ENCODE measurements at places on chromosomes 13 and 19. TPM values are rescaled to one million over a fixed set of nuclear protein-coding genes. Genes with fewer than 3 reads are reported as not detected.

Gene SIGLEC8
- total RNA-seq: not detected

GRCh38 chr13:76556627-76557026 lies 329.6 kb downstream of the KCTD12 start:
- H3K36me3 ChIP-seq: no peaks in the 10 kb centered on the region
- no peak overlapping the region for H3K27ac ChIP-seq
- no peak overlapping the region for H3K4me3 ChIP-seq
- no peaks in the 10 kb centered on the region for H3K27me3 ChIP-seq
- no peak for DNase-seq
- H3K4me1 ChIP-seq: no peaks in the 10 kb centered on the region

- no peaks in the 10 kb centered on the region for H3K4me1 ChIP-seq
- no peak for DNase-seq
- H3K27ac ChIP-seq: no peak overlapping the region
- no peak overlapping the region for H3K4me3 ChIP-seq
- no peaks in the 10 kb centered on the region for H3K36me3 ChIP-seq
Measured at GRCh38 chr19:30662211-30662861, 290.2 kb downstream of the ZNF536 start.

- H3K36me3 ChIP-seq: no peaks in the 10 kb centered on the region
- H3K27me3 ChIP-seq: no peaks in the 10 kb centered on the region
- no peak overlapping the region for H3K4me3 ChIP-seq
Measured at GRCh38 chr13:59607780-59608233, 555.9 kb downstream of the DIAPH3 start.
